ENCODE measurements at places on chromosomes 2 and 18.

- no peak for DNase-seq
These were observed 113.2 kb upstream of the SATB2 start for GRCh38 chr2:199570934-199571333.

GRCh38 chr2:113770929-113771328 is 14.5 kb upstream of the SLC35F5 start:
- no peak for DNase-seq

- no peak for DNase-seq
These were observed 21.6 kb upstream of the GPR17 start for GRCh38 chr2:127624320-127624755.

DNA sequence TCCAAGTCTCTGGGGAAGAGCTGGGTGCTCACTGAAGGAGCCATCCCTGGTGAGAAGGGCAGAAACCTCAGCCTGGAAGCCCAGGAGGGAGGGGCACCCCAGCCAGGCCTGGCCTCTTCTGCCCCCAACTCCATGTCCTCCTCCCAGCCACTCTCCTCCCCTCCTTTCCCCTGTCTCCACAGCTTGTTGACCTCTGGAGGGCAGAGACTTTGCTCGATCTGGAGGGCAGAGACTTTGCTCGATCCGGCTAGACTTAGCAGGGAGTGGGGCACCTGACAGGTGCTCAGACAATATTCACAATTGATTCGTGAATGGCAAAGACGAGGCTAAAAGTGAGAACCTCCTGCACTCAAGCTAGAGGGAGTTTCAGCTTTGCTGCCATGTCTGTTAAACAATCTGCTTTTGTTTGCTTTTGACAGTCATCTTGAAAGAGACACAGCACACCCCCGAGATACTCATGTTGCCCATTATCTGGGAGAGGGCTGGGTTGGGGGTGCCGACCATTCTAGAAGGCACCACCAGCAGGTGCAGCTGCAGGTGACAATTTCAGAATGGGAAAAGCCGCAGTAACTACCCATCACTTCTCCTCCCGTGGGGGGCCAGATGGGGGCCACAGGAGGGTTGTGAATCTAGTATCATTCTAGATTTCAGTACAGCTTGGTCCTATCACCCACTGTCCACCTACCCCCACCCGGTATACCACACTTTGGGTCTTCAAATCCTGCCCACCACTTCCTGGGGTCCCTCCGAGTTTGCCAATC is 54.8 kb downstream of the DNMT3A start:
- no peak for DNase-seq

Data from stimulated activated CD4-positive, alpha-beta T cell treated with anti-CD3 and anti-CD28 coated beads, Interleukin-1b, Interleukin-23, amount 100 ng/mL, for 1 hour (primary cell).